ENCODE measurements at places on chromosomes 2 and 18.

DNA sequence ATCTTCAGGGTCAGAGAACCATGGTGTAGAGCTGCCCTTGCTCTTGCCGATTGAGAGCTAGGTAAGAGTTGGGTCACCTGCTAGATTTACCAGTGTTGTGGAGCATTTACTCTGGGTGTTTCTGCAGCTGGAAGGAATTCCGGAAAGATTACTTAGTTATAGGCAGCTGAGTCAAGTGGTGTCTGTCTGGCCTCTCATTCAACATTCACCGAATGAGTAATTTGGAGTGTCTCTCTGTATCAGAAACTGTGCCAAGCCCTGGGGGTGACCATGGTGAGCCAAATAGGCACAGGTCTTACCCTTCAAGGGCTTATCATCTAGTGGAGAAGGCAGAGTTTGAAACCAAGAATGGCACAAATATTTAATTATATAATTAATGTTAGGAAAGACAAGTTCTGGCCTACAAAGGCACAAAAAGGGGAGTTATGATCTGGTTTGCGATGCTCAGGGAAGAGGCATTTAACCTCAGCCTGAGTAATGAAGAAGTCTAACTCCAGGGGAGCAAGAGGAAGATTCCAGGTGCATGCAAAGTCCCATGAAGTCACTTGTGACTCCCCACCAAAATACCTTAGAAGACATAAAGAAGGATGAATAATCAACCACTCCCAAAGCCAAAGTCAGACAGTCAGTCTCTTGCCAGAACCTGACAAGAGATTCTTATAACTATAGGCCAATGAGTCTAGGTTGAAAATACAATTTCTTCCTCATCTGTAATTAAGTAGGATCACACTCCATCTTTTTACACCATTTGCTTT is 12.5 kb downstream of the SETBP1 start:
- no peak for DNase-seq

DNA sequence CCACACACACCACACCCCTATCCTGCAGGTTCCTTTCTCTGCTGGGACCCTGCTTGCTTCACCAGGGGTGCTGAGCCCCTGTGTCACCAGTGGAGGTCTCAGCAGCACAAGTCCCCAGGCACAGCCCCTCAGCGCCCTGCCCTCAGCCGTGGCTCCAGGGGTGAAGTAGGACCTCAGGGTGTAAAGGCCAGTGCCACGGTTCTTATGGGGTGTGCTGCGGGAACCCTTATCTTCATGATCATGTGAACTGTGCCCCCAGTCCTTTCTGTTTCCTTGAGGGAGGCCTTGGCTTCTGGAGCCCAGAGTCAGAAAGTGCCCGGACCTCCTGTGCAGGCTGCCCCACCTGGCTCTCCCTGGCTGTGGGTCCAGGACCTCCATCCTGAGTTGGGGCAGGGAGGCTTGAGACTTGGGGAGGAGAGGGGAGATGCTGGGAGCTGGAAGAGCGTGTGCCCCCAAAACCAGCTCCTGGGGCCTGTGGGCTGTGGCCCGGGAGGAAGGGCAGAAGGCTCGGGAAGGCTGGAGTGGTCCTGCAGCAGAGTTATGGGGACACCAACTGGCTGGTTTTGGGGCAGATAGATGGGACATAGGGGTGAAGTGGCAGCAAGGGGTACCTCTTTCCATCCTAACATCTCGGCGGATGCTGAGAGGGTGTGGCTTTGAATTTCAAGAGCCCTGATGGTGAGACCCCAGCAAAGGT is 20.2 kb upstream of the KLF11 start:
- no peak for DNase-seq

GRCh38 chr18:79368681-79369080 is 27.0 kb upstream of the NFATC1 start:
- DNase-seq, result no peak

DNA sequence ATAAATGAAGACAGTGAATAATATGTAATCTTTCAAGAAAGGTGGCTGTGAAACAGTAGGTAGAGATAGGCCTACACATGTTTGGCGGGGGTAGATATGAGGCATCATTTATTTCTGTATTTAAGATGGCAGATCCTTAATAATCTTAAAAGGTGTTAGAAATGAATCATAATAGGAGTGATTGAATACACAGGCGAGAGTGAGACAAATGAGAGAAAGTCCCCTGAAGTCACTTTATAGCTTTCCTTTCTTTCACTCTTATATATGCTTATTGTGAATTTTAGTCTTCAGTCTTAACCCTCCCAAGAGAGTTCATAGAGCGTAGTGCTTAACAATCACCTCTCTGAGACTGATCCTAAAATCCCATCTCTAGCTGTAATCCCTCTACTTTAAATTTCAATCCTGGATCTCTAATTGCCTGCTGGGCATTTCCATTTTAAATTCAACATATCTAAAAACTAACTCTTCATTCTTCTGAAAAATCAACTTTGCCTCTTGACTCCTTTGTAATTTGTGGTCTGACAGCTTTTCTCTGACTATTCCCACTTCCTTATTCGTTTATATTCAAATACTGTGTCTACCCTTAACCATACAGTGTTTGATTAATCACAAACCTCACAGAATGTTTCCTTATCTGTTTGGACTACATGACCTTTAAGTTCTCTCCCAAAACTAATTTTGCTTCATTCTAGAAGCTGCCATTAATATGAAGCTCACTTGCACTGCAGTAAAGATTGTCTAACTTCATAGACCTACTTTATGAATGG is 463.7 kb upstream of the FSIP2 start:
- no peak for DNase-seq

GRCh38 chr2:100940766-100941645 is 61.1 kb upstream of the RPL31 start:
- no peak for DNase-seq

- no peak for DNase-seq
These were observed 70.7 kb upstream of the FN1 start for GRCh38 chr2:215506604-215506990.

GRCh38 chr18:54950221-54950620 is 9.0 kb downstream of the CCDC68 start:
- DNase-seq, result no peak

DNA sequence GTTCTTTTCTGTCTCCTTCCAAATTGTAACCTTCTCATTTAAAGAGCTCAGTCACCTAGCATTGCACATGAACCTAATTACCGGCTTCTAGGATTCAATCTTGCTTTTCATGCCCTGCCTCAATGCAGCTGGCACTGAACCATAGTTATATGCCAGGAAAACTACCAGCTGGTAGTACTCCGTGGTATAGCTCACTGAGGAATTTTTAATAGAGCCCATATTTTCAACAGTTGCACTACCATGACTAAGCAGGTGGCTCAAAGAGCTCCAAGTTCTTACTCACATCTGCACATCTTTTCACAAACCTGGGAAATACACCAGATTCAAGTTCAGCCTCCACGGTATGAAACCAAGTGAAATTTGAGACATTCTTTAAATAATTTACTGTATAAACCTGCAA is 363.5 kb downstream of the GRB14 start:
- DNase-seq, result no peak

- peak; percentile 66 for DNase-seq
These were observed at the start of gene LRP1B for GRCh38 chr2:142131010-142131669. LRP1B (minus strand) TSS chr2:142131016; CDS start chr2:142130729, 287 bp downstream.

GRCh38 chr2:44130441-44130840 is 38.2 kb upstream of the PPM1B start:
- DNase-seq, result no peak

- no peak for DNase-seq
These were observed 972 bp upstream of the MPP4 start for GRCh38 chr2:201699416-201699815.

DNA sequence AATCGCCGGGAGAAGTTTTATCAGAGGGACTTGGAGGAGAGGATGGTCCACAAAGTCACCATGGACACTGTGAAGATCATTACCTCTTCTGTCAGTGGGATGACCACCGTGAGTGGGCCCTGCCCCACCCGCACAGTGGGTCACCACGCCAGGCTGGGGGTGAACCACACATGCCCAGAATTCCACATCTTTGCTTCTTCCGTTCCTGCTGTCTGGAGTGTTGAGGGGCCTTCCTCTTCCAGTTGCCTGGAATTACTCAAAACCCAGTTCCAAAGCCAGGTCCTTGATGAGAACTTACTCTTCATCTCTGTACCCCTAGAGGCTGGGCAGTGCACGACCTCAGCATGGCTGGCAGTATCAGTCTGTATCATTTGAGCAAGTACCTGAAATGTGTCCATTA is 22.1 kb downstream of the MROH2A start:
- no peak for DNase-seq

GRCh38 chr2:172985139-172985892 is 90.3 kb upstream of the MAP3K20 start:
- no peak for DNase-seq

GRCh38 chr18:51430538-51430937 is 233.1 kb upstream of the MEX3C start:
- DNase-seq, result no peak

DNA sequence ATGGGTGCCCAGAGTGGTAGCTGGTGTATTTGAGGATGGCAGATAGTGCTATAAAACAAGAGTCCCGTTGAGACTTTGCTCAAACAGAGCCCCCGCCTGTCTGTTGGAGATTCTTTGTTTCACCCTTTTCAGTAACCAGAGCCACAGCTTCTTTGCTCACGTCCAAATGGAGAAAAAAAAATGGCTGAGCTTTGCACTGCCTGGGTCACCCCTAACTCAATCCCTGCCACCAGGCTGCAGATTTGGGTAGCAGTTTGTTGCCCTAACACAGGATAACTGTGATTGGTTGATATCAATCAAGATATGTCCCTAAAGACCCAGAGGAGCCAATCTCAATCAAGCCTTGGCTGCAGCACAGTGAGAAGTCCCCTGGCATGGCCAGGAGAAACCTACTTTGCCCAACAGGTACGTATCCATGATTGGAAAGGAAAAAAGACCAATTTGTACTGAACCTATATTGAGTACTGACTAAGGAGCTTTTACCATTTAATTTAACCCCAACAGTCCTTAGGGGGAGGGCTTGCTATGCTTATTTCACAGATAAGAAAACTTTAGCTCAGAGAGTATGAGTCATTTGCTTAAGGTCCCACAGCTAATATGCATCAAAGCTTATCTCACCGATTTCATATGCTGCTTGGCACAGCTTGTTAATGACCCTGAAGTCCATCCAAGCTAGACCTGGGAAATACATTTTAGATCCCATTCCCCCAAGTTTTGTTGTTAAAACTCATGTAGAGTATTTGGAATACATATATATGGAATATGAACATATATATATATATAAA is 72.0 kb upstream of the SH3BP4 start:
- DNase-seq, result no peak

DNA sequence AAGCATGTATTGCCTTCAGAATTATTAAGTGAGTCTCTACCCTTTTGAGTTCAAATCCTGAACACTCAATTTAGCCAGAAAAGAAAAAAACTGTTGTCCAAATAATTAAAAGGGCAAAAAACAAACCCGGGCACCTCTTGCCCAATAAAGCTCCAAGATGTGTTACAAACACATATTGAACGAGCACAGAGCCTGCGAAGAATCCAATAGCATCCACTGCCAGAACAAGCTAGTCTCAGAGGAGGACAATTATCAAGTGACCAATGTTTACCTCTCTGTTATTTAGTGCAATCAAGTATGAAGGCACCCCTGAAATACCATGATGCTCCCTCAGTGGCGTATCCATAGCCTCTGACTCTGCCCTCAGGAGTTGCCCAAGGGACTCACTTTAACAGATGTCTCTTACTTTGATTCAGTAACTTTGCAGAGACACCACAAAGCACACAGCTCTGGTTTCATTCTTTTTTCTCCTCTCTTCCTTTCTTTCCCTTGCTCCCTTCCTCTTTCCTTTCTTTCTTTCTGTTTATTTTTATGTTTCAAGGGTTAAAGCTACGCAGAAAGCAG is 93.5 kb upstream of the SPATS2L start:
- no peak for DNase-seq

DNA sequence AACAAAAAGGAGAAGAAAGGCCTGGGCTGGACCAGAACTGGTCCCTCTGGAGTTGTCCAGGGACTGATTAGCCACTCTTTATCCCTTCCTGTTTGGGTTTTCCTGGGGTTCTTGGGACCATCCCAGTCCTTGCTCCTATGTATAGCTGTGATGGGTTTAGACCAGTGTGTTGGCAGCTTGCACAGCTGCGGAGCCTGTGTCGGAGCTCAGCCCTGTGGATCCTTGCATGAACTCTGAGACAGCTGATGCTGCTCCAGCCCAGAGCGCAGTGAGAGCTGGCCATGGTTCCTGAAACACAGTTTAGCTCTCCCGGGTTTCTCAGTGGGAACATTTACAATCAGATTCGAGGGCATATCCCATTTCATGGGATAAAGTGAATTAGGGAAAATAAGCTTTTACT is 16.9 kb downstream of the IMPA2 start:
- no peak for DNase-seq

DNA sequence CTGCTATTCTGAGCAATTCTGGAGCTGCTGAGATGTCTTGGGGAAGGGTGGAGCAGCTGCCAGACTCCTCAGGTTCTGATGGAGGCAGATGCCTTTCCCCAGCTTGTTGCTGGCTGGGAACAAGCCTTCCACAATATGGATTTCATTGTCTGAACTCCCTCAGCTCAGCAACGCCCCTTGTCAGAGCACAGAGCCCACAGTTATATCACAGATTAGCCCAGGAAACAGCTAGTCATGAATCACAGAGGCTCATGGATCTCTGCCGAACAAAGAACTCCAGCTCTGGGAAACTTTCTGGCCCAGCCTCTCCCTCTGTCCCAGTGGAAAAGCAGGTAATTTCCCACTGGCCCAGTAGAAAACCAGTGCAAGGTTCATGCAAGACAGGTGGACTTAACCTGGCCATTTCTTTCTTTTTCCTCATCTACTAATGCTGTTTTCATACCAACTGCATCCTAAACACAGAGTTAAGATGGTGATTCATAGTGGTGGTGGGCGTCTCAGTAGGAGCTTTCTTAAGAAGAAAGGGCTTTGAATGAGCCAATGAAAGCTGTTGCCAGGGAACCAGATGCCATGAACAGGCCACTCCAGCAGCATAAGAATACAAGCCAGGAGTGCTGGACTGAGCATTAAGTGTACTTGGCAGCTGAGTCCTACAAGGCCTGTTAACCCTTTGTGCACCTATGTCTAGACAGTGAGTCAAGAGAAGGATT is 8.7 kb upstream of the KIAA2012 start:
- DNase-seq, result peak; percentile 15

DNA sequence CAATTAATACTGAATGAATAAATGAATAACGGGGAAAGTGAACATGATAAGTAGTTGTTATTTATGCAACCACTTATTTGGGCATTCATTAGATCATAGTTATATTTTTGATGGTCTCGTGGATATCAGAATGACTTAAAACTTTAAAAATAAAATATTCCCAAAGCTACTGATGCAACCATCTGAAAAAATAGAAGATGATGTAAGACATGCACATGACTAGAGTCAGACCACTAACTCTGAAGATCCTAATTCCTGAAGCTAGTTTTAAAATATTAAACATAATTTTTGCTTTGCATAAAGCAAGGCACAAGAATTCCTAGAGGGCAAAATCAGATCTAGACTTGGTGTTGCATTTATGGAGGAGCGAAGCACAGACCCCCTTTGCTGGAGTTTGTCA is 616.1 kb downstream of the IRS1 start:
- DNase-seq, result no peak
